ENCODE measurements at places on chromosomes 12 and 14.

- DNase-seq = peak; percentile 68
These were observed 238.5 kb downstream of the GPHN start for GRCh38 chr14:66746316-66747006.

DNA sequence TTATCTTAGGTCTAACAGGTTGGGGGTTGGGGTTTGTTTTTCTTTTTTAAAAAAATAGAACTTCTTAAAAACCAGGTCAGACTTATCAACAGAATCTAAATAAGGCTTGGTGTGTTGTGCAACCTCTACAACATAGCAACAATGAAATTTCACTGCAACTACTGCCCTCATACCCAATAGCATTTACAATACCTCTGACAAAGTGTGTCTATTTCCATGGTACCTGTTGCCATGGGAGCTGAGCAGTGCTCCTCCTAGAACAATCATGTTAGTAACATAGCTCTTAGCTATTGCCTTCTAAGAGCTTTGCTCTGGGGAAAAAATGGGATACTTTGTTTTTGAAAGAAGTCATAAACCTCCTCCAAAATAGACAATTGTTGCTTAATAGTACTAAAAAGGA, 103.3 kb upstream of the CCDC175 start:
- peak; percentile 7 for DNase-seq

GRCh38 chr12:115945491-115945885, 332.0 kb downstream of the MED13L start:
- DNase-seq = no peak

GRCh38 chr14:76947838-76948184, 80.7 kb downstream of the IRF2BPL start:
- no peak for DNase-seq

- DNase-seq = peak; percentile 31
These were observed 26.7 kb downstream of the VEZT start for GRCh38 chr12:95244350-95244749.

GRCh38 chr12:18443768-18444437, 182.6 kb downstream of the PIK3C2G start:
- DNase-seq = no peak

DNA sequence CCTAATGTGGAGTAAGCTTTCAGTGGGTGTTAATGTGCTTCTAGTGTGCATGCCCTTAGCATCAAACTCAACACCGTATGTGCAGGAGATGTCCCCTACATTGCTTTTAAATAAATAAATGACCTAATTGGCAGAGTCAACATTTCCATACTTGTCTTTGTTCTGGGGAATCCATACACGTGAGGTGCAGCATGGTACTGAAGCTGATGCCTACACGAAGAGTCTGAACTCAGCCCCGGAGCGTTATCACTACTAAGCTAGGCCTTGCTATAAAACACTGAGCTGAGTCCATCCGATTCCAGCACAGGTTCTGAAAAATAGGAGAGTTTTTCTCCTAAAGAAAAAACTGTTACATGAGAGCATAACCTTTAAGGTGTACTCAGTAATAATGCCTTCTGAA, 125.0 kb upstream of the DYRK2 start:
- no peak for DNase-seq

DNA sequence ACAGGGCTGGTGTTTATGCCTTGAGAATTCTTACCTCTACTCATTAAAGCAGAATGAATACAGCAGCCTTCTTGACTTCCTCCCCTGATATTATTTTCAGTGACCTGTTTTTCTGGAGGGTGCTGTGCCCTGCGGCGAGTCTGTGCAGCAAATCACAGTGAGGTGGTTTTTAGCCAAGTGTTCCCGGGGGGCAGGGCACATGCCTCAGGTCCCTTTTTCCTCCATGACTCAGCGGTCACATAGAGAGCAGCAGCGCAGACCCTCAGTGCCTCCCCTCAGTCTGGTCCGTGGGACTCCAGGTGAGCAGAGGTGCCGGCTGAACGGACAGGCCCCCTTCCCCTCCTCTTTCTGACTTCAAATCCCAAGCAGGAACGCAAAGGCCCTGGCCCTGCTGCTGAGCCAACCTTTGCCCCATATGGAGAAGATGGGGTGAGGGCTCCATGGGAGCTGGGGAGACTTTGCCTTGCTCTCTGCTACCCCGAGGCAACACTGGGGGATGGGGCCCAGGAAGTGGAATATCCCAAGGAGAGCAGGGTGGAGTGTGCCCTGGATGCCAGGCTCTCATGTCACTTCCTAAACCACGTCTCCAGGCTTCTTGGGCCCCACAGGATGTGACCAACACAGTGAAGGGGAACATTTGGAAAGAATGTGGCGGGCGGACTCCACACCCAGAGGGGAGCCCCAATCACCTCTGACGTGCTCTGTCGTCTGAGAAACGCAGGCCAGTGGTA, 90.0 kb downstream of the DHRS2 start:
- DNase-seq = no peak

- DNase-seq = no peak
These were observed 4.5 kb upstream of the GUCY2C start for GRCh38 chr12:14700935-14701334.

DNA sequence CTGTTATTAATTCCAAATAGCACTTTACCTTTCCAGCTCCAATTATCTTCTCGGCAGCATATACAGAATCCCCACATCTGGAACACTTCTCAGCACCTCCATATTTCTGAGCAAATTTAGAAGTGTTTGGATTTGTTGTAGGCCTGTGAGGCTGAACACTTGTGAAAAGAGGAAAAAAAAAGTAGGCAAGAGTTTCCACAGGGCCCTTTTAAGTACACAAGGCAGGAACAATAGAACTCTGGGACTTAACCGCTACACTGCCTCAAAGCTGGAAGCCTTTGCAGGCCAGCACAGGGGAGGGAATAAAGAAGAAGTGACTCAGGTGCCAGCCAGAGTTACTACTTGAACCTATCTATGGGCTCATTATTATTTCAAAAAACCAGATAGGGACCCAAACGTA, 18.6 kb downstream of the CSRP2 start:
- no peak for DNase-seq

DNA sequence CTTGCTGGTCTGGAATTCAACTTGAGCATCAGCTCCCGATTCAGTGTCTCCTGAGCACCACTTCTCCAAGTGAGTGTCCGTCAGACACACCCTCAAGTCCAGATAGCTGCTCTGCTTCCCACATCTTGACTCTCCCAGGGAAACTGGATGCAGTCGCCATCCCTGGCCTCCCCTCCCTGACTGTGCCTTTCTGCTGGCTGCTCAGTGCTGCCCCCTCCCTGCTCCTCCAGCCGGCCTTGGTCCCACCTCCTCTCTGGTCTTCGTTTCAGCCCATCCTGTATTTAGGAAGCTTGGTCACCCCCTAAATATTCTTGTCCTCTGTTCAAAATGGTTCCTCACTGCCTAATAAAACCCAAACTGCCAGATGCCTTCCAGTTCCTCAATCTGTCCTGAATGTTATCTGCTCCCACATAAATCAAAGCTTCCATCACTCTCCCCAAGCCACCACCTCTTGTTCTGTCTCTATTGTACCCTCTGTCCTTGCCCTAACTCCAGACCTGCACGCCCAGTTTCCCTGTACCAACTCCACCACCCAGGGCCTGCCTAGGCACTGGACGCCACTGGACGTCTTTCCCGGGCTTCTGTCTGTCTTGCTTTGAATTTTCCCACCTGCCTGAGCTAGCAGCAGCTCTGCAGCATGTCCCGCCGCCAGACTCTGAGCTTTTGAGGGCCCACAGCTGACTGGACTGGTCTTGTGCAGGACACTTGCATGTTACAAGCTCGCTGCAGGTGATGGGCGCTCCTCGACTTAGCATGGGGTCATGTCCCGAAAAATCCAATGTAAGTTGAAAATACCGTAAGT, 33.8 kb downstream of the CCDC92 start:
- DNase-seq = no peak

Data from hematopoietic multipotent progenitor cell treated with erythropoietin and hydrocortisone succinate and interleukin-3 and kit ligand, for 6 days (in vitro differentiated cells).